ENCODE measurements at places on chromosomes 6 and 20.

GRCh38 chr6:34508425-34508824 is 42.5 kb downstream of the PACSIN1 start:
- no peak for DNase-seq

- no peak for DNase-seq
Observed at GRCh38 chr6:134165561-134166201, 113.3 kb upstream of the SLC2A12 start.

DNA sequence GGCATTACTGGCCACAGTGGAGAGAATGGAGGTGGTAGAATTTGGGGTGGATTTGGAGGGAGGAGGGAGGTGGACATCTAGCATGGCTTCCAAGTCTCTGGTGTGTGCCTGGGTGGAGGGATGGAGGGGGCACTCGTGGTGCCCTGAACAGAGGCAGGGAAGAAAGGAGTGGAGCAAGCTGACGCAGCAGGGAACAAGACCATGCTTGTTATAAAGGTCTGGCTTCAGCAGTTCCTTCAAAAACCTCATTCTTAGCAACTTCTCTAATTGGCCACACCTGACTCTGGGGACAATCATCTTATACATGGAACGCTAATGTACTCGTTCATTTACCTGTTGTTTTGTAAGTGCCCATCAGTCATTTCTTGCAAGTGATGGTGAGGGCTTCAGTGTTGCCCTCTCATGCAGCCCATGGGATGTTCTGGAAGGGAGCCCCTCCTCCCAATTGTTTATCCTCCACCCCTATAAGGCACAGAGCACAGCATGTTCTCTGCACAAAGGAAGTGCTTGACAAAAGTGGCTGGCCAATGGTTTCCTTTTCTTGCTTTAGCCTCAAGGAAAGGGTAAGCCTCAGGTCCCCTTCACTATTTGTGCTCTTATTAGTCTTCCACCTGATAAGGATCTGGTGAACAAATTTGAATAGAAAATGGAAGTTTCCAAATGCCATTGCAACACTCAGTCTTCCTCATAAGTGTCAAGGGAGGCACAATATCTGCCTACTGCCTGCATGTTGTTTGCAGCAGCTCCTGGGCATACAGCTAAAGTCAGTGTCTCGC is 39.3 kb downstream of the GFOD1 start:
- DNase-seq, result no peak

- DNase-seq, result no peak
Observed at GRCh38 chr6:109687271-109687761, 3.7 kb downstream of the AK9 start.

- DNase-seq, result no peak
Observed at GRCh38 chr6:75412969-75413662, 80.5 kb downstream of the FILIP1 start.

- DNase-seq, result no peak
Observed at GRCh38 chr6:37236921-37237320, 20.7 kb upstream of the TBC1D22B start.

DNA sequence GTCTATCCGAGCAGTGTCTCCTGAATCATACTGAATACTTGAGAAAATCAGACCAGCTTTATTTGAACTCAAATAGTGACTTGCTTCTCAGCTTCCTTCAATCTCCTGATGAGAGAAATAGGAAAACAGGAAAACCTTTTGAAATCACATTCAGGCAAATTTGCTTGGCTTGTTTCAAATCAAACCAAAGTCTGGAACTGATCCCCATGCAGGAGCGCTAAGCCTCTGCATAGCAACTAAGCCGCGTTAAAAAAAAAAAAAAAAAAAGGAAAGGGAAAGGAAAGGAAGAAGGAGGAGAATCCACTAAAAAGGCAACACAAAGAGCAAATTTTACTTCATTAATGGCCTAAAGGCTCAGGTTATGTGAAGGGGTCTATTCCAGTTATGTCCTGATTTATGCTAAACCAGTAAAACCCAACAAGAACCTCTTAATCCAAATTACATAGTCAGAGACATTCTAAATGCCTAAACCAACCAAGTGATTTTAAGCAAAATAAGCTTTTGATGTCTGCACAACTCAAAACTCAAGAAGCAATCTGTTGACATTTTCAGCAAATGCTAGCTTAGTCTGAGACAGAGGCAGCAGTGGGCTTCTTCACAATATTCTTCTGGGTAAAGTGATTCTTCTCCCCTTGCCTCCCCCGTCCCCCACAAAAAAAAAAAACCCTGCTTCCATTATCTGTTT is 112.5 kb downstream of the SOBP start:
- DNase-seq, result no peak

- no peak for DNase-seq
Observed at GRCh38 chr20:24875078-24875477, 74.0 kb upstream of the CST7 start.

DNA sequence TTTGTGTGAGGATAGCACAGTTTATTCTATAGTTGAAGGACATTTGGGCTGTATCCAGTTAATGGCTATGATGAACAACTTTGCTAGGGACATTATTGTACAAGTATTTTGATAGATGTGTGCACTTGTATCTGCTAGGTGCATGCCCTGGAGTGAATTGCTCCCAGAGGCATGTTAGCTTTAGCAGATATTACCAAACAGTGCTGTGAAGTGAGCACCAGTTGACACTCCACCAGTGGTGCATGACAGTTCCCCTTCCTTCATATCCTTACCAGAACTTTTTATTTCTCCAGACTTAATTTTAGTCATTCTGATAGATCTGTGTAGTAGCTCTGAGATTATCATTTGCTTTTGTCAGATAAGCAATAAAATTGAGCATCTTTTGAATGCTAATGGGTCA is 48.9 kb upstream of the ENPP5 start:
- no peak for DNase-seq

DNA sequence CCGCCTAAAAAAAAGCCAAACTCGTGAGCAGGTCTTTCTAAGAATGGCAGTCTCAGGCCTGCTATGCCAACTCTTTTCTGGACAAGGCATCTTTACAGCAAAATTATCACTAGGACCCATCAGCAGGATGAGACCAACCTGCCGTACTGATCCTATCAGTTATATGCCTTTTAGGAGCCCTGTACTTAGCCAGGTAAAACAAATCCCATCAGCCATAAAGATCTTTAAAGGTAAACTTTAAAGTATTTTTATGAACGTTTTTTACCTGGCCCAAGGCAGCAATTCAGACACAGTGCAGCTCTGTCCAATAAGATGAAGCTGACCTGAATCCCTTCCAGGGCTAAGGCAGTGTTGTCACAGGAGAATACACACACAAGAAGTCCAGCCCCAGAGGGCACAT is 51.3 kb upstream of the TGM3 start:
- no peak for DNase-seq

DNA sequence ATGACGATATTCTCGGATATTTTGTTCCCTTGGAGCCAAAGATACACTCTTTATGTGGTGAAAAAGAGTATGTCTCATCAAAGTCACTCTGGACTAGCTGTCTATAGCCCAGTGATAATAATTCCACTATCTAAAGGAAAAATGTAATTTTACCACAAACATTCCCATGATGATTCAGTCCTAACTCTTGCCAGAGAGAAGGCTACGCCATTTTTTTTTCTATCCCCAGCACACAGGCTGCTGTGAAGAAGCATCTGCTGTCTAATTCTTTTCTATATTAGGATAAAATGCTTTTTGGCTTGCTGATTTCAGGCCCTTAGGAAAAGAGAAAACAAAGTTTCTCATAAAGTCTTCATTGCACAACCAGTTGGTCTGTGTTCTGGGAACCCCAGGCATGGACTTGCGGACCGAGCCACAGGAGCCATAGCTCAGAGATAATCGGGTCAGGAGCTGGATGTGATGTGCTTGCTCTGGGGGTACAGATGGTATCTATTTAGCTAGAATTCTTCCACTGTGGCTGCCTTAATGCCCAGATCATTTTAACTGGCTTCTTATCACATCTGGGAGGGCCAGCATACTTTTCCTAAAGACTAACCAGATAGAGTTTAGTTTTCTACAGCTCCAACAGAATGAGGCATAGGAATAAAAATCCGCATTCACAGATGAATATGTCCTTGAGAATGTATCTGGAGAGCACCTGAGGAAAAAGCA is 683.7 kb upstream of the ID4 start:
- no peak for DNase-seq

- DNase-seq, result no peak
Observed at GRCh38 chr6:25179051-25179778, 100.0 kb upstream of the CARMIL1 start.

- DNase-seq, result no peak
Observed at GRCh38 chr6:125962900-125963497, 6.4 kb downstream of the HINT3 start.

DNA sequence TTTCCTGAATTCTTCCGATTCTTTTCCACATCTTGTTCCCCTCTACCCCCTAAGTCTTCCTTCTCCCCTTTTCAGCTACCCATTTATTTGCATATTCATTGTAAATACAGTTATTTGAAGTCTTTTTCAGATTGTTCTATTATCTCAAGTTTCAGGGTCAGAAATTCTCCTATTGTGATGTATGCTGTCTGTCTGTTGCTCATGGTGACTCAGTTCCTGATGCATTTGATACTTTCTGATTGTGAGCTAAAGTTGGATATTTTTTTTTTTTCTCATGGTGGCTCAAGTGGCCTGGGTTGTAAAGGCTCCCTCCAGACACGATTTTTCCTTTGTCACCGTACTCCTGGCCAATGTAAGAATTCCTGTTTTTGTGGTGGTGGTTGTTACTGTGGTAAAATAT is 4.9 kb upstream of the PI16 start:
- DNase-seq, result no peak

GRCh38 chr6:150485161-150485958 is 114.3 kb upstream of the PLEKHG1 start:
- no peak for DNase-seq

GRCh38 chr6:14804785-14805210 is 441.1 kb upstream of the JARID2 start:
- peak; percentile 76 for DNase-seq

DNA sequence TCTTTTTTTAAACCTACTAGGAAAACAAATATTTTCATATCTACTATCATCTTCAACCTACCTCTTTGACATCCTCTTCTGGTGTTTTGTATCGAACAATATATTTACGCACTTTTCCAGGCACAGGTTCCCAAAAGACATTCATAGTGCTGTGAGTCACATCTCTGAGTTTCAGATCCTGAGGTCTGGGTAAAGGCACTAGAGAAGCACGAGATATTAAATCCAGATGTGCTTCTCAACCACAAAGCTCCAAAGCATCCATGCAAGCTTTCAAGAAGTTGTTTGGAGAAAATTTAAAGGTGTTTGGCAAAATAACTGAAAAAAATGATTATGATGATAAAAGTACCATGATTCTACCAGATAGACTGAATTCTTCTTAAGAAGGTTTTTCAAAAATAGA is 62.7 kb downstream of the COL12A1 start:
- DNase-seq, result no peak

DNA sequence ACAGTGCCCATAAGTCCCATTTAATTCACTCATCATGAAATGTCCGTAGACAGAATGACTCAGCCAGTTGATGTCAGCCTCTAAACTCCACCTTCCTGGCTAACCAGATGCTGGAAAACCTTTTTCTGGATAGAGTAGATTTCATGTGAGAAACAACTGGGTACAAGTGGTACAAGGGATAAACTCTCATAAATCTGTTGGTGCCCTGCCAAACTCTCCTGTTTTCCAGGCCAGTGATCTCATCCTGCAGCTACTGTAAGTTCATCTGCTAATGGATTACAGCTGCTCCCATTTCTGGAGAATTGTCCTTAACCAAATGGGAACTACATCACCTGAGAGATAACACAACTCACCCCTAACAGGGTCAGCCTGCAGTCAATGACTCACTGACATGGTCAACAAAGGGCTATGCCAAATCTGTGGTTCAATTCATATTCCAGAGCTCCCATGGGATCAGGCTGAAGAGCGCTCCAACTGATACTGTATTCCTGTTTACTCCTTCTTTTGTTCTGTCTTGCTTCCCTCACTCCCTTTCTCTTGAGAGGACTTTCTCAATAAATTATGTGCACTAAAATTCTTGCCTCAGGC is 210.1 kb upstream of the HDDC2 start:
- no peak for DNase-seq

DNA sequence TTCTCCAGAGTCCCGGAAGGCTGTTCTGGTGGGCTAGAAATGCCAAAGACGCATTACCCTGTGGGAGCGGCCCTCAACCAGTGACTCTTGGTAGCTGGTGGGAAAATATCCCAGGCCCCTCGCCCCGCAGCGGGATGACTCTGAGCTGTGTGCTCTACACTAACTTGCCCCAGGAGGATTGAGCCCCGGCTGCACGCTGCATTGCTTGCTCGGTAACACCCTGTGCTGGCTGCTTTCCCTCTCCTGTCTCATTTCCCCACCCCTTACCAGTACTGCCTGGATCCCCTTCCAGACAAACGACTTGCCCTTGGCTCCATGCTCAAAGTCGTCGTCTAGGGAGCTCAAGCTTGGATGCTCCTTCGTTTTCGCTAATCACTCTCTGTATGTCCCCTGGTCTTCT is 411.8 kb upstream of the SULF2 start:
- no peak for DNase-seq

DNA sequence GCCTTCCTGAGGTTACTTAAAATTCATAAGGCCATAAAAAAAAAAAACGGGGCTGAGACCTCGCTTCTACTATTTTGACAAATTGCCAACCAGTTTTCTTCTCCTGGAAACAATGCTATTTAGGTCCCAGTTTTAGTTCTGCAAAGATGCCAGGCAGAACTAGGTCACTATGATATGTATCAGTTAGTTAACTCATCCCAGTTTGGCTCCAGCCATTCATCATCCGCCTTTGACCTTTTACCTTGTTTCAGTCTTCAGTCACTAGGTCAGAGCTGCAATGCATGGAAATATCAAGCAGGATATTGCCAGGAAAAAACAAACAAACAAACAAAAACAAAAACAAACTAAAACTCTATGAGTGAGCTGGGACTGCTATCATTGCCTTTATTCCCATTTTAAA is 29.8 kb upstream of the ENPP4 start:
- DNase-seq, result no peak

- DNase-seq, result no peak
Observed at GRCh38 chr6:127420556-127420955, 38.6 kb downstream of the KIAA0408 start.

GRCh38 chr20:41769592-41770018 is 151.4 kb upstream of the CHD6 start:
- DNase-seq, result no peak

DNA sequence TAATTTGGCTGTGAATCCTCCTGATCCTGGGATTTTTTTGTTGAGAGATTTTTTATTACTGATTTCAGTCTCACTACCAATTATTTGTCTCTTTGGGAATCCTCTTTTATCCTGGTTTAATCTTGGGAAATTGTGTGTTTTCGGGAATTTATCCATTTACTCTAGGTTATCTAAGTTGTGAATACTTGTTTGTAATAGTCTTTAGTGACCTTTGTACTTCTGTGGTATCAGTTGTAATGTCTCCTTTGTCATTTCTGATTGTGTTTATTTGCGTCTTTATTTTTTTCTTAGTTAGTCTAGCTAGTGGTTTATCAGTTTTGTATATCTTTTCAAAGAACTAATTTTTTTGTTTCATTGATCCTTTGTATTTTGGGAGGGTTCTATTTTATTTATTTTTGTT is 27.3 kb upstream of the ZNF337 start:
- DNase-seq, result no peak
